ENCODE measurements at places on chromosomes 4 and X. TPM values are rescaled to one million over a fixed set of nuclear protein-coding genes. Genes with fewer than 3 reads are reported as not detected.

SLIT2 gene
- polyA plus RNA-seq: 1.7 TPM

FAM193A gene
- polyA plus RNA-seq: 19.2 TPM

MAGED4 gene
- polyA plus RNA-seq: 6.0 TPM

FAM9C gene
- polyA plus RNA-seq: 0.06 TPM

KLHL34 gene
- 1.3 TPM for polyA plus RNA-seq

TMEM35A gene
- polyA plus RNA-seq: 0.54 TPM

UGT2A3 gene
- 41.2 TPM for polyA plus RNA-seq

RASSF6 gene
- polyA plus RNA-seq: 18.2 TPM

GLUD2 gene
- polyA plus RNA-seq: 0.27 TPM

PFKFB1 gene
- not detected for polyA plus RNA-seq

TAF7L gene
- not detected for polyA plus RNA-seq

MXRA5 gene
- polyA plus RNA-seq: 0.69 TPM

NLGN4X gene
- not detected for polyA plus RNA-seq

SRP72 gene
- 65.8 TPM for polyA plus RNA-seq

KDM5C gene
- polyA plus RNA-seq: 27.2 TPM

SMAD1 gene
- 42.1 TPM for polyA plus RNA-seq

GATA1 gene
- polyA plus RNA-seq: 0.32 TPM

HPSE gene
- 1.4 TPM for polyA plus RNA-seq

DCAF4L1 gene
- polyA plus RNA-seq: not detected

MAGEA10 gene
- polyA plus RNA-seq: not detected

CTAG1B gene
- not detected for polyA plus RNA-seq

KLF8 gene
- not detected for polyA plus RNA-seq

FHDC1 gene
- polyA plus RNA-seq: 10.2 TPM

NUP62CL gene
- 9.7 TPM for polyA plus RNA-seq

SH3BP2 gene
- 38.0 TPM for polyA plus RNA-seq

ARHGAP24 gene
- polyA plus RNA-seq: 3.8 TPM

UGT8 gene
- polyA plus RNA-seq: 7.6 TPM

CHRDL1 gene
- 0.81 TPM for polyA plus RNA-seq
